ENCODE measurements at places on chromosomes 5 and 9.

GRCh38 chr5:133950821-133951612, 17.4 kb downstream of the C5orf15 start:
- no peak for DNase-seq

DNA sequence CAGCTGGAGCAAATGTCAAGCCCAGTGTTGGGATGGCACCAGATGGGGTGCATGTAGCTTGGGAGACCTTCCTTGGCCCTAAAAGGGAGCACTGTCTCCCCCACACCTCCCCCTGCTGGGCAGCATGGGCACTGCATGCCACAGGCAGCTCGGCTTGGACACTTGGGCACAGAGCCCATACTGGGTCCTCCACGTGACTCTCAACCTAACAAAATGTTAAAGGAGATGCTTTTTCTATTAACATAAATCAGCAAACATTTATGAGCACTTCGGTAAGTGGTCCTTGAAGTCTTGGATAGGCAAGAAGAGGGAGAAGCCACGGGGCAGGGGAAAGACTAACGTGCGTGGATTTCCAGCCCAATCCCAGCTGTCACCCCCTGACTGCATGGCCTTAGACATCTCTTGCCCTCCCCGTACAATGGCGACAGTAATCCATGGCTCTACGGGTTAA, 23.9 kb upstream of the MAPK9 start:
- DNase-seq, result no peak

DNA sequence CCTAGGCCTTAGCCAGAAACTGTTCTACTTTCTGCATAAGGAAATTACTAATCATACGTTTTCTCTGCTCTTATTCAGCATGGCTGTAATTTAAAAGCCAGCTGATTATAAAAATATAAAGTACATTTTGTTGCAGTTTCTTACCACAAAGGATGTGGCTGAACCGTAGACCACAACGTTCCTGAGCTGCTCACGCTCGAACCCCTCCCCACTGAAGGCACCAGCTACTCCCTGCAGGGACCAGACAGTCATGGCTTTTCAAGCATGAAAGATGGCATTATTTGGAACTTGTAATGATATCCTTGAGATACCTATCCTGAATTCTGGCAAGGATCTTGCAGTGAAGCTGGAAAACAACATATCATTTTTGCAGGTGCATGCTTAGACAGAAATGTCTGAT, 91.8 kb upstream of the DMRT1 start:
- DNase-seq, result no peak

GRCh38 chr5:33489481-33490067, 48.8 kb downstream of the TARS1 start:
- no peak for DNase-seq

DNA sequence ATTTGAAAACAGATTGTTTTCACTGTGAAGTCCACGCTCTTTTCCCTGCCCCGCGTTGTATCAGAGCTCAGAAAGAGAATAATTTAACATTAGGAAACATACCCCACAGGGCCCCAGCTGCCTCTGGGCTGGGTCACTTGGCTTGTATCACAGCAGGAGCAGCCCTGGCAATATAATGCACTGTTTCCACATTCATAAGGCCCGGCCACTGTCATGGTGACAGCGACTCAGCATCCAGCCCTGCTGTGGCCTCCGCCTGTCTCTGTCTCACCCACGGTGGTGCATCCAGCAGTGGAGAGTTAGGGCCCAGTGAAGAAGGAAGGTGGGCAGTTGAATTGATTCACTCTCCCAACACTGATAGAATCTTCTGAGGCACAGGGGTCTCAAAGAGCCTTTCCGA, 188.9 kb downstream of the NSG2 start:
- no peak for DNase-seq

GRCh38 chr5:174750711-174751110, 26.3 kb downstream of the MSX2 start:
- DNase-seq, result no peak

- no peak for DNase-seq
Observed at GRCh38 chr9:87179553-87180340, 232.4 kb upstream of the GAS1 start.

DNA sequence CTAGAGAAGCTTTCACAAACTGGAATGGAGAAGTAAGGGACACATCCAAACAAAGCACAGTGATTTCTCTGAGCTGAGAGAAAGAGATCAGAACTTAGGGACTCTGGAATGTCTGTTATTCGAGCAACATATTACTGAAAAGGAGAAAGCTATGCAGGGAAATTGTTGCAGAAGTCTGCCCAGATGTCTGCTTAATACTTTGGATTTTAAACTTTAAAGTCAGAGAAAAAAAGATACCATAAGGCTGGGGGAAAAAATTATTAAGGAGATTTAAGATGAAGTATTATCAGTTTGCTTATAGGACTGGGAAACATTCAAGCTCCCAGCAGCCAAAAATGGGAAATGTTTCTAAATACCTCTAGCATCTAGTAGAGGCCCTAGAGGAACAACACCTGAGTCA, 803.9 kb downstream of the TAF11L14 start:
- DNase-seq, result no peak

DNA sequence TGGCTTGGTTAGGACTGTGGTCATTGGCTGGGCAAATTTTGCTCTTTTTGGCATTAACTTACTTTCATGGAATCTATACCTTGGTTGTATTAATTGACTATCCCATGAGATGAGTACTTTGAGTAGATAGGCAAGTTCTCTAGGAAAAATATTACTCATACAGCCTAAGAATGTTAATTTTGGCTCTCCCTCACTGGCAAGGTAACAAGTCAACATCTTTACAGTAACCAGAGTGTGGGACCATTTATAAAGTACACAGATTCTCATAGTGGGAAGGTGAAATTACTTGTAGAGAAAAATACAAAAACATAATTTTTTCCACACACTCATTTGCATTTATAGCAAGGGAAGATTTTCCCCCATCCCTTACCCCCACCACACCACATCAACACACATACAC, 154.6 kb upstream of the ZNF608 start:
- DNase-seq, result no peak

- DNase-seq, result no peak
Observed at GRCh38 chr9:91077624-91078368, 276.2 kb downstream of the SYK start.
